ENCODE measurements at places on chromosomes 2 and 18. TPM values are rescaled to one million over a fixed set of nuclear protein-coding genes. Genes with fewer than 3 reads are reported as not detected.

Gene TCF23
- 0.12 TPM for total RNA-seq

Gene TUBA4A
- 40.6 TPM for total RNA-seq

Gene CCDC121
- 4.7 TPM for total RNA-seq

Gene CIB4
- total RNA-seq: not detected

Gene TDRD15
- not detected for total RNA-seq

Gene ANKRD30B
- total RNA-seq: not detected

Gene CD8B2
- total RNA-seq: 0.09 TPM

Gene PPP4R3B
- 69.9 TPM for total RNA-seq

Gene KIF5C
- total RNA-seq: 3.5 TPM

Gene TEKT4
- 0.14 TPM for total RNA-seq

Gene SERPINB13
- total RNA-seq: not detected

Gene ACAA2
- total RNA-seq: 84.2 TPM

Gene OTX1
- total RNA-seq: not detected

DNA sequence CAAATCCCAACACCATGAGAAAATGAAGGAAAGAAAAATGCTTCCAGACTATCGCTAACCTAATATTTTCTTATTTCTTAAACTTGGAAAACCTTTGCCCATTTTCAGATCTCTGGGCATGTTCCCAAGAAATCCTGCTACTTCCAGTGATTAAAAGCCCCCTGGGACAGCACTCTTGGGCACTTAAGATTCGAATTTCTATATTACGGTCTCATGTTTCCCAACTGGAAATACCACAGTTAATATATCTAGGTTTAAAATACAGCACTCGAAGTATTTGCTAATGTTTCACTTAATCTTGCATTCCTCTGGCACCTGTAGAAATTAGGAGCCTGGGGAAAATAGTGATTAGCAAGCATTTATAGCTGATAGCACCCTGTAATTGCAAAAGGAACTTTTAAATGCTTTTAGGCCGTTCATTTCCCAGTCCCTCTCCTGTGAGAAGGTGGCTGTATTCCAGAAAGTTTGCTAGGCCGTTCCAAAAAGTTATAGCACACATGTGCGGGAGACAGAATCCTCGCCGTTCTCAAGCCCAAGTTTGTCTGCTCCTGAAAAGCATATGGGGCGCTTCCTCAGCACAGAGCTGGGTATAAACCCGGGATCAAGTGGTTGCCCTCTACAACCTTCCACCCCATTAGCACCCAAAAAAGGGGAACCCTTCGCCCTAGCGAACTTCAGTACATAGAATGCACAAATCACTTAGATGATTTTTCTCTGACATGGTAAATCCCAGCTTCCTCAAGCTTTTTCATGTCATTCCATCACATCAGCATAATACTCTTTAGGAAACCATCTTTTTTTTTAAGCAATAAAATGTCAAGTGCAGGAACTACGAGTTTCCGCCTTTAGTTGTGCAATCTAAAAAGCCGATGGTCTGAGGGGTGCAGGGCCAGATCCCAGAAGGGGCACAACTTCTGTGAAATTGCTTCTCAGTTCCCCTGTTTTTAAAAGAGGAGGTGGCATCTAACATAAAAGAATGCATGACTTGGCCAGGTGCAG, 60.6 kb downstream of the DIPK1C start:
- DNase-seq: no peak

GRCh38 chr2:175865716-175866115, 136.4 kb downstream of the LNPK start:
- DNase-seq: no peak

GRCh38 chr2:171163261-171163660, 2.6 kb upstream of the TLK1 start:
- no peak for DNase-seq

DNA sequence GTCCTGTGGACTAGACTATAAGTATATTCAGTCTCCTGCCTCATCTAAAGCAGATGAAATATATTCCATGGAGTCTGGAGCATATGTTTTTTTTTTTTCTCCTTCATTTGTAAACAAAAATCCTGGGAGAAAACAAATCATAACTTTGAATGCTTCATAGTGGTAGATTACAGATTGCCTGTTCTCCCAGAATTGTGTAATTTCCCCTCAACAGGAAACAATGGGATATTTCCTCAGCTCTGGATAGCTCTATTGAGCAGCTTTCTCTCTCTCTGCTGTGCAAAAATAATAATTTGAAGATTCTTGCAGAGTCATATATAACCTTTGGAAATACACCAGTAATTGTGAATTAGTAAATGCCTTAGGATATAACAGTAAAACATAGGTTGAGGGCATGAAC, 1406.6 kb upstream of the ACVR2A start:
- DNase-seq: no peak

DNA sequence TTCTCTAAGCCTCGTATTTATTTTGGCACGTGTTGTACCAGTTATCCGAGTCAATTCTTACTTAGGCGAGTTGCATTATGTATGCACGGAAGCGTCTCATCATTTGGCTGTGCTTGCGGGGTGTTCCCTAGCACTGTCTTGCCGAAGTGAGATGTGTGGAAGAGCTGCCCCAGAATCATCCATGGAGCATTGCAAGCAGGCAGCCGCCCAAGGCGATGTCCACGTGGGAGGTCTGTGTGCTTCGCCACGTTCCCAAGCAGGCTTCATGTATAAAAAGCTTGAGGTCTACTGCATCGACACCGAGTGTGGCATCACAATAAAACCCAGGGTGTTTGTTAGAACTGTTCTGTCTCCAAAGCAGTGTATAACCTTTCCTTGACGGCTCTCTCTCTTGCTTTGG, 849.9 kb downstream of the DCDC2C start:
- DNase-seq: peak; percentile 12

GRCh38 chr2:17719562-17720371, 33.8 kb downstream of the SMC6 start:
- DNase-seq: no peak

GRCh38 chr2:218019411-218020060, 16.7 kb upstream of the TNS1 start:
- DNase-seq: no peak

DNA sequence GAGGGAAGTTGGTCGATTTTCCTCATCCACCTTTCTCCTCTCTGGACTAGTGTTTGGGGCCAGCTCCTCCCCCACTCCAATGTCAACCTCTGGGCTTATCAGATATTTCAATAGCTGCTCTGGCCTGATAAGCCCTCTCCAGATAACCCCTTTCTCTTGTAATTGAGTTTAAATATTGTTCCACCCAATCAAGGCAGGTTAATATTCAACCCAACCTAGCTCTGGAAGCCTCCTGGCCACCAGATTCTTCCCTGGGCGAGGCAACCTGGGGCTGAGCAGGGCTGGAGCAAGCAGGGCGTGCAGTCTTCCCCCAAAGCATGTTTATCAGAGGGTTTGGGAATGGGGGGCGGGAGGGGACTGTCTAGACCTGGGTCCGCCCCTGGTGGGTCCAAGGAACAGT, 73.8 kb downstream of the TFCP2L1 start:
- peak; percentile 76 for DNase-seq

DNA sequence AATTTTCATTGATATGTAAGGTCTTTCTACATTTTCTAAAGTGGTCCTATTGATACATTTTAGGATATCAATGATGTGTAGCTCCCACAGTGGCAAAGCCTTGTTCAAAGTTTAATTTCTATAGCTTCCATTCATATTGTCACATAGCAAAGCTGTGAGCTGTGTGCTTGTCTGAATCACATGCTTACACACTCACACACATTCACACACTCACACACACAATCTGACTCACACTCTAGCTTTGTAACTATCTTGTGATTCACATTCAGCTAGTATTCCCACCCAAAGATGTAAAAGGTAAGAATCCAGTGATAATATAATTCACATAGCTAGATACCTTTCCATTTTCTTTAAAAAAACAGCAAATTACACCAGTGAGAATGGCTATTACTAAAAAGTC, 58.7 kb downstream of the MAPRE2 start:
- DNase-seq: no peak

DNA sequence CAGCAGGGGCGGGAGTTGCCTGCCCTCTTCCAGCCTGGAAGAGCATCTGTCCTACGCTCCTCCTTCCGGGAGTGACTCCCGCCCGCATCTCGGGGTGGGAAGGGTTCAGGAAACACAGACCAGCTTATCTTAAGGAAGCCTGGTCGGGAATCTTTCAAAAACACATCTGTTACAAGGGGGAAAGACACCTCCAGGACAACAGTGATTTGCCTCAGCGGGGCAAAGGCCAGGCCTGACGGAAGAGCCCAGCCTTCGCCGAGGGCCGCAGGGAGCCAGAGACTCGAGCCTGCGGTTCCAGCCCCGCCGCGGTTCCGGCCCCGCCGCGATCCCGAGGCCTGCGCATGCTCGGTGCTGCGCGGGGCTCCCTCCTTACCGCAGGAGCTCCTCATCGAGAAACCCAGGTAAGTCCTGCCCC, 38.1 kb upstream of the TGIF1 start:
- DNase-seq: no peak

DNA sequence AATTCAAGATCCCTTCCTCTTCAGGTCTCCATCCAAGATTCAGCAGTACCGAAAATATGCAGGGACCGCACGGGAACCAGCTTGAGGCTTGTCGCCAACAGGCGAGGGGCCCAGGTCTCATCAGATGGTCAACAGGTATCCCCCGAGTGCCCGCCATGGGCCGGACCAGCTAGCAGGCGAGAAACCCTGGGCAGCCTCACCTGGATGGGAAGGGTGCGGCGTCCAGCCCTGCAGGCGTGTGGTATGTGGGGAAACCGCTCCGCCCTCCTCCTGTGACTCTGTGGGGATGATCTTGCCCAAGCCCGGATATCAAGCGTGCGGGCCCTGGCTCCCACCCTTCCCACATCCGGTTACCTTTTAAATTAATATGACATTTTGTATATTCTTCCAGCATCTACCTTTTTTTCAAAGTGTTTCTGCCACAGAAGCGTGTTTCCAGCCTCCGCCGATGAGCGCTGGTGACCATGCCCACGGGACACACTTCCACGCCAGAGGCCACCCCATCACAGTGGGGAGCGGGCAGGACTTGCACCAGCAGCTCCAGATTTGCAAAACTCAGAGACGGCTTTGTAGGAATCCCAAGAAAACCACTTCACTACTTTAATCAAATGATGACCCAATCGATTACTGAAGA, 33.2 kb downstream of the ZNF516 start:
- DNase-seq: no peak

DNA sequence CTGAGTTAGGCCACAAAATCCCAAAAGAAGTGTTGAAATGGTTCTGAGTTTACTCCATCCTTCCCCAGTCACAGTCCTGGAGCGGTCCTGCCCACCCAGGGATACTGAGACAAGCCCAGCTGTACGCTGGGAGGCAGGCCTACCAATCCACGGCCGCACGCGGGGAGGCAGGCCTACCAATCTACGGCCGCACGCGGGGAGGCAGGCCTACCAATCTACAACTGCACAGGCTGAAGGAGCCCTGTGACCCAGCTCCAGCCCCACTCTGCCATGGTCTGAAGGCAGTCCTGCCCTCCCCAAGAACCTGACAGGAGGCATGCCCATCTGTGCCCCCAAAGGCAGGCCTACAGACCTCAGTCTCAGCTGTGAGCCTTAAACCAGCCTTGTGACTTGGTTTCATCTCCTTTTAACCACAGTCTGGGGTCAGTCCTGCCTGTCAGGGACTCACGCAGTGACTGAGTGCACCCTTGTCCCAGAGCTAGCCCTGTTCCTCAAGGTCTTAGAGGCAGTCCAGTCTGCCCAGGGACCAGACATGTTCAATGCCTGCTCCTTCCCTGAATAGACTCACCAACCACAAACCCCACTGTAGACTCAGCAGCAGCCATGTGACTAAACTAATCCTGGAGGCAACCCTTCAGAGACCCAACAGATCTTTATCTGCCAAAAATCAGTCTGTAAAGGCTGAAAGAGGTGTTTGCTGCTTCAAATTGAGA, 36.8 kb downstream of the GPC1 start:
- DNase-seq: no peak

- no peak for DNase-seq
Observed at GRCh38 chr2:241194811-241195210, 6.3 kb downstream of the ANO7 start.

DNA sequence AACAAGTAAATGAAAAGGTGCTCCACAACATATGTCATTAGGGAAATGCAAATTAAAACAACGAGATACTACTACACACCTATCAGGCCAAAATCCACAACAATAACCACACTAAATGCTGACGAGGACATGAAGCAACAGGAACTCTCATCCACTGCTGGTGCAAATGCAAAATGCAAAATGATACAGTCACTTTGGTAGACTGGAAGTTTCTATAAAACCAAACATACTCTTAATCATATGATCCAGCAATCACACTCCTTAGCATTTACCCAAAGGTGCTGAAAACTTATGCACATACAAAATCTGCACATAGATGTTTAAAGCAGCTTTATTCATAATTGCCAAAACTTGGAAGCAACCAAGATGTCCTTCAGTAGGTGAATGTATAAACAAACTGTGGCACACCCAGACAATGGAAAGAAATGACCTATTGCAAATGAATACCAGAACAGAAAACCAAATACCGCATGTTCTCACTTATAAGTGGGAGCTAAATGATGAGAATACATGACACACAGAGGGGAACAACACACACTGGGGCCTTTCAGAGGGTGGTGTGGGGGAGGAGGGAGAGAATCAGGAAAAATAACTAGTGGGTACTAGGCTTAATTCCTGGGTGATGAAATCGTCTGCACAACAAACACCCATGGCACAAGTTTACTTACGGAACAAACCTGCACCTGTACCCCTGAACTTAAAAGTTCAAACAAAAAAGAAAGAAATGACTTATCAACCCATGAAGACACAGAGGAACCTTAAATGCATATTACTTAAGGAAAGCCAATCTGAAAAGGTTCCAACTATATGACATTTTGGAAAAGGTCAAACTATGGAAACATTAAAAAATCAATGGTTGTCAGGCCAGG, 80.4 kb downstream of the ASXL2 start:
- no peak for DNase-seq

- no peak for DNase-seq
Observed at GRCh38 chr2:229818230-229818629, 103.6 kb downstream of the TRIP12 start.

- no peak for DNase-seq
Observed at GRCh38 chr2:100660851-100661584, 98.2 kb downstream of the PDCL3 start.

DNA sequence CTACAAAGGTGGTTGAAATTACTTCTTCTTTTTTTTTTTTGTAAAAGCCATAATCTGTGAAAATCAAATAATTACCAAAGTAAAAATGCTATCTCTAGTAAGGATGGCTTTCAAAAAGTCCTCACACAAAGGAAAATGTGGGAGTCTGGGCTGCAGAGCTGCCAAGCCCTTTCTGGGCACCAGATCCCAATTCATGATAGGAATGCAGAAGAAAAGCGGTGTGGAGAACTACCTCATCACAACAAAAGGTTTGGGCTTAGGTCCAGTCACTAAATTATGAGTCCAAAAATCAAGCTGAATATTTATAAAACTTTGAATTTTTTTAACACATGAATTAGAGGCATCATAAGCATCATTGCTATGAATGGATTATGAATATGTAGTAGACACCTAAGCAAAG, 30.8 kb upstream of the EPHA4 start:
- DNase-seq: no peak

GRCh38 chr2:134839649-134840048, 1.2 kb downstream of the ACMSD start:
- no peak for DNase-seq

- DNase-seq: no peak
Observed at GRCh38 chr2:173652311-173652710, 297.6 kb downstream of the CDCA7 start.

Measured in mucosa of gallbladder (tissue), 1 donor.